D721Med (cell line): ENCODE measurements at places on chromosomes 5 and 9.

DNA sequence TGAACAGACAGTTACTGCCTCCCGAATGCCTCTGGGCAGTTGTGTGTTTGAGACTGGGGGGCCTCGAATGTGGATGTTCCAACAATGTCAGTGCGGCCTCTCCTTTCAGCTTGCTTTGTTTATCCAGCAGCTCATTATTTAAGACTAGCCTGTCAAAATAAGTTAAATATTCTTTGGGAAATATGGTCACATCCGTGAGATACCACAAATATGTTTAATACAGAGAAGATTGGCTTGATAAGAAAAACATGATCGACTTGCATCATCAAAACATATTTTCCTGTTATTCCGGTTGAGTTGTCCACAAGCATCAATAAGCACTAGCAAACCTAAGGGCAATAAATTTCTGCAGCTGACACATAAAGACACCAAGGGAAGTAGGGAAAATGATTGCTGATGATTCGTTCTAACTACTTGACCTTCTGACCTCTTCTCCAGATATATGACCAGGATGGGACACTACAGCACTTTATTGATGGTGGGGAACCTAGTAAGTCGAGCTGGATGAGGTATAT, 66.5 kb downstream of the PRDM6 start:
- DNase-seq: no peak

- DNase-seq: no peak
Observed at GRCh38 chr5:466661-467310, 23.8 kb downstream of the EXOC3 start.

DNA sequence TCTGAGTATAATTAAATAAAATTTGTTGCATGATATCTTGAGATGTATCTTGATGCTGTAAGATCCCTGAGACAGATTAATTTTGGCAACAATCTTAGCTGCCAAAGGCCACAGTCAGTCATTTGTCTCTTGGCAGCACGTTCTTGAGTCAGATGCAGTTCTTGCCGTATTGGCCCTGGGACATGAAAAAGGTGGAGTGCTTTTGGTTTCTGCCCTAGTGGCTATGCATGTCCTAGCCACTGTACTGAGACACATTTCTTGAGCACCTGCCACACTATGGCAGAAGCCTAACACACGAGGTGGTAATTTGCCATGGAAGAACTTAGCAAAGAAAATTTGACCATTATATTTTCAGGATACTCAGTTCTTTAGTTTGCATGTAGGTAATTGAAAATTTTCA, 45.0 kb upstream of the PHF2 start:
- DNase-seq: no peak

DNA sequence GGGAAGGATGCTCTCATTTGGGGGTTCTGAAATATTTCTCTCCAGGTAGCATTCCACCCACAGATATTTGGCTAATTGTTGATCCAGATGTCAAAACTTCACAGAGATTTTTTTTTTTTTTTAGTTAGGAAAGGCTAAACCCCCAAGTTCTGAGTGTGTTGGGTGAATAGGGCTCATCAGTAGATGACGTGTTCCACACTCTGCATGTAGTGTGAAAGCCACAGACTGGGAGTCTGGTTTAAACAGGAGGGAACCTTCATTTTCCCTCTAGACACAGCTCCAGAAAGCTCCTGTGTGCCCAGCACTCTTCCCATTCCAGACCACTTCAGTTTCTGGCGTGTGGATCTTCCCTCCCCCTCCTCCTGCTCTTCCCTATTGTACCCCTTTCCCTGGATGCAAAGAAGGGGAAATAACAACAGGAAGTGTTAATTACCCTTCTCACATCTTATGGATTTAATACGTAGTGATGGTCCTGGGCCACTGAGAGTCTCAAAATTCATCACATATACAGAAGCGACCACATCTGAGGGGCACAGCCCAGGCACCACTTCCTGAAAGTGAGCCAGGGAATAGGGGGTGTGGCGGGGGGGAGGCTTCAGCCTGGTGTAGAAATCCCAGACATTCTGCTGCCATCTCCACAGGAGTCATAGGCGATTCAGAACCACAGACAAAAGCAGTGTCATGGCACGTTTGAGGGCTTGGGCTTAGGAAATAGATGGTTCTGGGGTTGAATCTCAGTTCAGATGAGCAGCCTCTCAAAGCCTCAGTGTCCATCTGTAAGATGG, 65.1 kb downstream of the DAP start:
- no peak for DNase-seq

- DNase-seq: no peak
Observed at GRCh38 chr9:86965636-86966395, 18.5 kb upstream of the GAS1 start.

GRCh38 chr9:137355761-137356365, 53.8 kb upstream of the NRARP start:
- no peak for DNase-seq

- DNase-seq: no peak
Observed at GRCh38 chr9:121071756-121072421, 2.9 kb upstream of the CNTRL start.

DNA sequence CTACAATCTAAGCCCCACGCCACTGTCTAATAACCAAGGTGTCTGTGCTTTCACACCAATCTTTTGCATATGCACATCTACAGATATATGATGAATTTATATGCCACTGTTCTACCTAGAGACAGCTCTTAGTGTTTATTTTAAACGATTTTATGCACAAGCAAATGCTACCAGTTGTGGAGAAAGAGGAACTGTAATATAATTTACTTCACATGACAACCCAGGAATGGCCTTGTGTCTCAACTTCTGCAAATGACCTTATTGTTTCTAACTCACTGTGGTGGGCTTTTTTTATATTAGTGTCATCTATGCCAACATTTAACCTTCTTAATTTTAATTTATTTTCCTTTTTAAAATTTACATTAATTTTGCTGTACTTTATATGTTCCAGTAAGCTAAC, 531.1 kb upstream of the TLE4 start:
- no peak for DNase-seq

DNA sequence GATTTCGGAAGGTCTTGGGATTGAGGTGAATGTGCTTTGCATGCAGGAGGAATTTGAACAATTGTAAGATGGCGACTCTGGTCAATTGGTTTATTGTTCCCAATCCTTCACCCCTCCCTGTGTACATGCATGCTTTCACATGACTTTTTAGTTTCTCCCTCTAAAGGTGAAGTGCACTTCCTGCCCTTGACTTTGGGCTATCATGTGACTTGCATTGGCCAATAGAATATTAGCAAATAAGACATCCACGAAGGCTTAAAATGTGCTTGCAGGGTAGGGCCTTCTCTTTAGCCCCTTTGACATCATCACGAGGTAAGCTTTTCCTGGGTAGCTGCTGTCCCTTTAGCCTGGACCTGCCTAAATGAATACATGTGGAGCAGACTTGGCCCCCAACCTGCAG, 8.1 kb upstream of the ZBTB43 start:
- DNase-seq: no peak

GRCh38 chr9:10009401-10009800, 603.4 kb downstream of the PTPRD start:
- no peak for DNase-seq

GRCh38 chr9:70020217-70020616, 23.4 kb upstream of the MAMDC2 start:
- DNase-seq: no peak

GRCh38 chr5:174828804-174829510, 104.6 kb downstream of the MSX2 start:
- DNase-seq: no peak

GRCh38 chr9:95316794-95317118, 753 bp downstream of the FANCC start:
- DNase-seq: peak; percentile 65

- no peak for DNase-seq
Observed at GRCh38 chr5:9775339-9775738, 145.2 kb upstream of the TAS2R1 start.

DNA sequence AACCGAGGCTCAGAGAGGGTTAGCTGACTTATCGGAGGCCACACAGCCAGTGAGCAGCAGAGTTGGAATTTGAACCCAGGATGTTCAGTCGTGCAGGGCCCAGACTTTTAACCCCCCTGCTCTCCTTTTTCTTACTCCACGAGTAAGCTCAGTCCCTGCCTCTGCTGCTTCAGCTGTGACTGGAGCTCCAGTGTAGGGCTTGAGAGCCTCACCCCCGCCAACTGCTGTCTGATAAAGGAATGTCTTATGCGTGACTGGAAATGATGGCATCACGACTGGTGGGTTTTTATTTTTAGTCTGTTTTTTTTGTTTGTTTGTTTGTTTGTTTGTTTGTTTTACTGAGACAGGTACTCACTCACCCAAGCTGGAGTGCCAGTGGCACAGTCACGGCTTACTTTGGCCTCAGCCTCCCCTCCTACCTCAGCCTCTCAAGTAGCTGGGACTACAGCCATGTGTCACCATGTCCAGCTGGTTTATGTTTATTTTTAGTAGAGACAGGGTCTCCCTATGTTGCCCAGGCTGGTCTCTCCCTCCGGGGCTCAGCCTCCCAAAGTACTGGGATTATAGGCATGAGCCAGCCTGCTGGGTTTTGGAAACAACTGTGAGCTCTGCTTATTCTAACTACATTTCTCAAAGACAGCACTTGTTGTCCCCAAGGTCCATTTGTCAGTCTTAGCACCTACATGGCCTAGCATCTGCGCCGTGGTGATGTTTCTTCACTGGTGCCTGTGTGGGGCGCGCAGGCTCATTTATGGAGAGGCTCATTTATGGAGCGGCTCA, 52.5 kb upstream of the NCS1 start:
- DNase-seq: no peak

DNA sequence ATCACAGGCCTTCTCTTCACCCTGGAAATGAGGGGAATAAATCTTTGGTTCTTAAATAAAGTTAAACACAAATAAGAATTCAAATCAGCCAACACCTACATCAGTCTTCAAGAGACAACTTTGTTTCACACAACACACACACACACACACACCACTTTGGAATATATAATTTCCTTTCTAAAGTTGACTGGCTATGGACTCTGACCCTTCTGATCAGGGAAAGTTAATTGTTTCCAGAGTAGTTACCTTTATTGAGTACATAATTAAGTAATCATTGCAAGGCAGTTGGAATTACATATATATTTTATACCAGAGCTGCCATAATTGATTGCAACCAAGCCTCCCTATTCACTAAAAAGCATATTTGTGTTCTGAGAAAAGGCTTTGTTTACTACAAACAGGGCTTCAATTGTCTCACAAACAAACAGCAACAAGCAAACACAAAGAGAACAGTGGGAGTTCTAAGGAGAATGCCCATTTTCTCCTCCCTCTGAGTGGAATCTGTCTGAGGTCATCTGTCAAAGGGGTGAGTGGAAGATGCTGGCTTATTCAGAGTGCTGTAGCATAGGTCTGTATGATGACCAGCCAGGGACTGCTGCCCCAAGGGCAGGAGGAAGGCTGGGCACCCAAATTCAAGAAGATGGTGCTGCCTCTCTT, 136.6 kb downstream of the SEMA6A start:
- DNase-seq: no peak

DNA sequence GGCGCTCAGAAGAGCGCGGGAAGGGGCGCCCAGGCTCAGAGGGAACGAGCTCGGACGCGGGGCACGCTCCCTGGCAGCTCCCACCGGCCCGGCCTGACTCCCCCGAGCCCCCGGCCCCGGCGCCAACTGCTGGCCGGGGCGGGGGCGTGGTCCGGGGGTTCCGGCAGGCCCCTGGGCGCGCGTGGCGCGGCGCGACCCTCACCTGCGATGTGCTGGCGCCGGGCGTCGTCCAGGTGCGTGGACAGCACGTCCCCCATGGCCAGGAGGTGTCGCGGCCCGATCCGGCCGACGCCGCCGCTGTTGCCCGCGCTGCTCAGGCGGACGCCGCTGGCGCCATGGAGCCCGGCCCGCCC, 43.5 kb upstream of the STXBP1 start:
- no peak for DNase-seq

- no peak for DNase-seq
Observed at GRCh38 chr9:21862871-21863270, 60.4 kb downstream of the MTAP start.
